Right ventricle myocardium superior (tissue), 1 donor: ENCODE measurements at places on chromosomes 5 and 9. TPM values are rescaled to one million over a fixed set of nuclear protein-coding genes. Genes with fewer than 3 reads are reported as not detected.

The CCL27 gene
- not detected for total RNA-seq

DNA sequence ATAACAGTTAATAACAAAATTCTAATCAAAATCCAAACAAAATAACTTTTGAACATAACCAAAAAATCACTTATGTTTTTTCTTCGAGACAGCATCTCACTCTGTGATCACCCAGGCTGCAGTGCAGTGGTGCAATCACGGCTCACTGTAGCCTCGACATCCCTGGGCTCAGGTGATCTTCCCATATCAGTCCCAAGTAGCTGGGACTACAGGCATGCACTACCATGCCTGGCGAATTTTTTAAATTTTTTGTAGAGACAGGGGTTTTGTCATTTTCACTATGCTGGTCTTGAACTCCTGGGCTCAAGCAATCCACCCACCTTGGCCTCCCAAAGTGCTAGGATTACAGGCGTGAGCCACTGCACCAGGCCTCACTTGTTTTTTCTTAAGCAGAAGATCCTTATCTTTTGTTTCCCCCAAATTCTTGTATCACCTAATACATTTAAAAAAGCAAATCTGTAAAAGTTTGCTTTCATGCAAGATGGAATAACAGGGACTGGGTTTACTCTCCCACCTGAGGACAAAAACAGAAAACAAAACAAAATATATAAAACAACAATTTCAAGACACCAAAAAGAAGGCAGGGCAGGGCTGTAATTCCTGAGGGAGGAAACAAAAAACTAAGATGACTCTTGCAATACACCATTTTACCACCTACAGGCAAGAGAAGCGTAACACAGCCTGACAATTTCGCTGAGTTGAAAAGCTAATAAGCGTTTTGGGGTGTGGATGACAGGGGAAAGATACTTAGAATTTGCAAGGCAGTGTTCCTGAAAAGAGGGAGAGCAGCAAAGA is 71.4 kb downstream of the RAPGEF6 start:
- DNase-seq: no peak

The IFNA13 gene
- not detected for total RNA-seq

DNA sequence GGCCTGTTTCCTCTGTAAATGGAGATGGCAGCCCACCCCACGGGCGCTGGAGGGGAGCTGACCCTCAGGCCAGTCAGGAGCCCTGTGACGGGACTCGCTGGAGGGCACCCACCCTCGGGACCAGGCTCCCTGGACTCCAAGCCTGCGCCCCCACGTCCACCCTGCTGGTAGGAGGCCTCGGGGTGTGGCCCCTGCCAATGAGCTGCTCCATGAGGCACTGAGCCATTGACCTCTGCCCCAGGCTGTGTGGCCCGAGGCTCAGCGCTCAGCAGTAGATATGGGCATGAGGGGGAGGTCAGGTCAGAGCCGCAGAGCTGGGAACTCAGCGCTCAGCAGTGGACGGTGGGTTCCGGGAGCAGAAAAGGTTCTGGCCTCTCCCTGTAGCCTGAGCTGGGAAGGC is 52.3 kb upstream of the EGFL7 start:
- no peak for DNase-seq

The FAM81B gene
- 18.8 TPM for total RNA-seq

DNA sequence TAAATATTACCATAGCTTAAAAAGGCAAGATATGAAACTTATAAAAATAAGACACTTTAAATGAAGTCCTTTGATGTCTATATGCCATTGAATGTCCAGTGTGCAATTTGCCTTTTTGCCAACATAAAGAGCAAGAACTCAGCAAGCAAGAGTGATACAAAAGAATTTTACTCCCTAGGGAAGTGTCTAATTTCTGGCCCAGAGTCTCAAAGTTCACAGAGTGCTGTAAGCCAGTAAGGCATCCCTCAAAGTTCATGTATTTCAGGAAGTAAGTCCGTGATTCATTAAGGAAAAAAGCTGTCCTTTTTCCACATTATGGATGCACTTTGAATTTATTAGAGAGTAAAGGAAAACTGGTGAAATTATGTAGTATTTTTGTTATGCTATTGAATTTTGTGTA is 185.2 kb downstream of the CCDC171 start:
- no peak for DNase-seq

The ADAMTSL2 gene
- total RNA-seq: 8.1 TPM

The CEP72 gene
- total RNA-seq: 1.7 TPM

GRCh38 chr5:127840809-127841208 is 137.6 kb downstream of the CCDC192 start:
- DNase-seq: no peak

- no peak for DNase-seq
These were observed 161.4 kb upstream of the GAS1 start for GRCh38 chr9:87108661-87109060.

DNA sequence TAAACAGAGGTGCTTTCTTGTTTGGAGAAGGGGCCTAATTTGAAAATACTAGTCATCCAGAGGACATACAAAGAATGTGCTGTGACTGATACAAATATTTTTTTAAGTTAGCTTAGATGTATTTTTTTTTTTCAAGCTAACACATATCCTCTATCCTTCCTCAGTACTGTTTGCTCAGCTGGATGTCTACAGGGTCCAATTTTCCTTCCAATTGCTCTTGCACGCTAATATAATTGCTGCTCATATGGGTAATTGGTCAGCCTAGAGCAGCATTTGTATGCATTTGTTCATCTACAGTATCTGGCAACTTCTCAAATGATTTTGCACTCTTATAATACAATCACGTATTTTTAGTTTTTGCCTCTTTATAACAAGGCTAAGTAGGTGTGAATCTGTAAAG is 84.7 kb downstream of the ZDHHC21 start:
- DNase-seq: no peak

- DNase-seq: no peak
These were observed 58.8 kb downstream of the MTRR start for GRCh38 chr5:7927466-7928375.

DNA sequence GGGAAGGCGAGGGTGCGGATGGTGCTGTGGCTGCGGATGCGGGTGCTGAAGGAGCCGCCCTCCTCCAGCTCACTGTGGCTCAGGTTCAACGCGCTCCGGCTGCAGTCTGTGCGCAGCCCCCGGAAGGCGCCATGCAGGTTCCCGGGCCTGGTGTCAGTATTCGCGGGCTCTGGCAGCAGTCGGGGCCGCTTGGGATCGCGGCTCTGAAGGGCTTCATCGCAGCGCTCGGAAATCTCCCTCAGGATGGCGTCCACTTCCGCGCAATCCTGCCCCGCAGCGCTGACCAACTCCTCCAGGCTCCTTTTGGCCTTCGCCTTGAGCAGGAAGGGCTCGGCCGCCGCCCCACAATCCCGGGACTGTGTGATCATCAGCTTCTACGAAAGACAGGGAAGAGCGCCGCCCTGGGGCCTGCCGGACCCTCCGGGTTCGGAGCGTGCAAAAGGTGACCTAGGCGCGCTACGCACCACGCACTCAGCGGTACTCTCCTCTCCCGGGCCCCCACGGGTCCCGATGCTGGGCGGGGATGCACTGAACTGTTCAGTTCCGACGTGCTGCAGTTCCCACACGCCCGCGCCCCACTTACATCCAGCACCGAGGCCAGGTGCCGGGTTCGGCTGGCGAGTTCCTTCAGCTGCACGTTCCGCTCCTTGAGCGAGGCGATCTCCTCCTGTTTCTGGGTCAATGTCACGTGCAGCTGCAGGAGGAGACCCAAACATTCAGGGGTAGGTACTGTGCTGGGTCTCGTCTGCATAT is 6.5 kb downstream of the MCIDAS start:
- no peak for DNase-seq

The OSMR gene
- 10.9 TPM for total RNA-seq

The PAXX gene
- 19.4 TPM for total RNA-seq

DNA sequence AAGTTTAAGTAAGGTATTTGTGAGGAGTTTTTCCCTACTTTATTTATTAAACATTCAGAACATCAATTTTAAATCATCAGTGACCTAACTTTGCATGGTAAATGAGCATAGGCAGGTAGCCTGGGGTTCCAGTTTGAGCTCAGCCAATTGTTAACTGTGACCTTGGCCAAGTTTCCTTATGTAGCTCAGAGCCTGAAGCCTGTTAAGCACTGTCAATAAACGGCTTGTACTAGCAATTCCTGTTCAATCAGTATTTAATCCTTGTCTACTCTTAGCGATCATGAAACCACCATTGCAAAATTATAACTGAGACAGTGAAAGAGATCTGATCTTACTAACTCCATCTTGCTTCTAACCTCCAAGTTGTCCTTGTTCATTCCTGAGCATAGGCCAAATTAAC is 4.7 kb upstream of the SOWAHA start:
- no peak for DNase-seq

GRCh38 chr9:71384343-71384742 is 262.9 kb upstream of the TRPM3 start:
- no peak for DNase-seq

The PTRH1 gene
- 13.3 TPM for total RNA-seq

GRCh38 chr9:109974143-109974917 is 194.3 kb downstream of the PALM2AKAP2 start:
- peak; percentile 52 for DNase-seq

DNA sequence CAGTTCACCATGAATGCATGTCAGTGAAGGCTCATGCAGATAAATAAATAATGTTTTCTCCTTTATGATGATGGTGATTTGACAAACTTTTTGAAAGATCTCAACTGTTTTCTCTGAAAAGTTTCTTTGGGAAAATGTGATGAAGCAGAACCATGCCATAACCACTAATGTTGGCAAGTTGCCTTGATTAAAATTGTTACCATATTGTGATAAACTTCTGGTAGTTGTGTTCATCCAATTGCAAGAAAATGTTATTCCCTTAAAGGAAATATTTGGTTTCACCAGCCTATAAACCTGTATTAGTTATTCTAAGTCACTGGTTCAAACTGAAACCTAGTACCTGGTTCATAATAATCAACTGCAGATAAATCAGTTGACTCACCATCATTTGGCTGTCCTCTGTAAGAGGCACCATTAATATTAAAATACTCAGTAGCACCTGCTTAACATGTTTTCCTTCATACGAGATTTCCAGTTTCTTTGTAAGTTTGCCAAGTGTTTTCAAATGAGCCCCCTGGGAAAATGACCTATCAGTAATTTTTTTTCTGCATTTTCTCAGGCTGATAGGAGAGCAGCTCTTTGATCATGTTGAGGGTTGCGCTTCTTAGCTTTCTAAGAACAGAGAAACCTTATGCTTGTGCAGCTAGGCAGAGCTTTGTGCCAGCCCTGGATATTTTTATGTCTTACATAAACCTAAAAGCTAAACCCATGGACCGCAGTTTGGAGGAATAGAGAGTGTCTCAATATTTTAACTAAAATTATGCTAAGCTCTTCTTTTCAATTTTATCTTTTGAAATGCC is 88.0 kb downstream of the LURAP1L start:
- no peak for DNase-seq

GRCh38 chr9:99257723-99258389 is 35.8 kb downstream of the SEC61B start:
- DNase-seq: no peak
